HS-27A (cell line): ENCODE measurements at places on chromosomes 6 and 20.

DNA sequence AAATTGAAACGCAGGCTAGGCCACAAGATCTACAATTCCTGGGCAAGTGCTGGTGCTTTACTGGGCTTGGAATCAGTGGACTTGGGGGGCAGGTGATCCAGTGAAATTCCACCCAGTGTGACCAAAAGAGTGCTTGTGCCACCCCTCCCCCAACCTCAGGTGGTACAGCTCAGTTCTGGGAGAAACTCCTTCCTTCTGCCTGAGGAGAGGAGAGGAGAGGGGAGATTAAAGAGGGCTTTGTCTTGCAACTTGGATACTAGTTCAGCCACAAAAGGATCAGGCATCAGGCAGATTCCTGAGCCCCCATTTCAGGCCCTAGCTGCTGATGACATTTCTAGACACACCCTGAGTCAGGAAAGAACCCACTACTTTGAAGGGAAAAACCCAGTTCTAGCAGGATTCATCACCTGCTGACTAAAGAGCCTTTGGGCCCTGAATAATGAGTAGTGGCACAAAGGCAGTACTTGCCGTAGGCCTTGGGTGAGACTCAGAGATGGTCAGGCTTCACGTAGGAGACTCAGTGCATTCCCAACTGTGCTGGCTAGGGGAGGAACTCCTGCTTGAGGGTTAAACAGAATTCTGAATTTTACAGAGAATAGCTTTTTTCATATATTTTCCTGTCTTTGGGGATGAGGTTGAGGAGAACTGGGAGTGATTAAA, 446.7 kb downstream of the BMP2 start:
- DNase-seq: no peak

DNA sequence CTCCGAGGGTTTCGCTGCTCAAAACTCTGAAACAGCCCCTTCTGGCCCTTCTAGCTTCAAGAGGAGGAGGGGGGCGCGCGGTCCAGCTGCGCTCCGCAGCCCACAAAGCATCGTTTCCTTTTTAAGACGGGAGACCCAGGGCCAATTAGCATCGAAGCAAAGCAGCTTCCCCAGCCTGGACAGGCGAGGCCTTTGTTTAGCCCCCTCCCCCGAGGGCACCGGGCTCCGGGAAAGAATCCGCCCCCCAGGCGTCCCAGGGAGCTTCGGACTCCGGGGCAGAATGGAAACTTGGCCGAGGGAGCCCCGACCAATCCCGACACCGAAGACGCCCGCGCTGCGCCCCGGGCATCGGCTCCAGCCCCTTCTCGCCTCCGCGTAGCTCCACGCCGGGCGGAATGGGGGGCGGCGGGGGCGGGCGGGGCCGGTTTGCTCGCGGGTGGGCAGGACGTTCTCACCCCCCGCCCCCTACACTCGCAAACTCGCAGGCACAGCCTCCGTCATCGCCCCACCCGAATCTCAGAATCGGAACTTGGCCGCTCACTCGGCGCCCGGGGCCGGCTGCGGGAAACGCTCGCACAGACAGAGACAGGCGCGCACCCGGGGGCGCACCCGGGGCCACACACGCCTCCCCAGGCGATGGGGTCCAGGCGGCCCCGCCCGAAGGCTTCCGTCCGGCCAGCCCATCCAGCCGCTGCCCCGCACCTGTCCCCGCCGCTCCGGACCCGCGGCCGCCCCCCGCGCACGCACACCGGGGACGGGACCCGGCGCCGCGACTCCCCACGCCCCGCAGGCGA, 628 bp downstream of the NKAIN4 start:
- no peak for DNase-seq

DNA sequence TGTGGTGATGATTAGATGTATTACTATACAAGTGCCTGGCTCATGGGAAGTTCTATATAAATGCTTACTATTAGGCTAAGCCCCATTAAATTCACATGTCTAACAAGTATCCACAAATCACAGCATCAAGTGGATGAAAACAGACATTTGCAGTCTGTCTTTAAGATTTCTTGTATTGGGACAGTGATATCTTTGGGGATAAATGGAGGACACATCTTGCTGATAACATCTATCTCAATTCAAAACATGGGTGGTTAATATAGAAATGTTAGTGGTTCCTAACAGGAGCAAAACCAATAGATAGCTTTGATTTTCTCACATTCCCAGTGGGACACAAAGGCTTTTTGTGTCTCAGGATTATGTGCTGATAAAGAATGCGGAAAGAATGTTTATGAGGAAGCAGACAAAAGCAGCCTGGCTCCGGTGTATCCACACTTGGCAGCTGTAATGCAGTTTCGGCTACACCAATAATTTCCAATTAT, 29.3 kb downstream of the PTPRK start:
- DNase-seq: no peak

GRCh38 chr6:56144538-56145324, 102.6 kb downstream of the COL21A1 start:
- peak; percentile 8 for DNase-seq
